ENCODE measurements at places on chromosomes 16 and 17. TPM values are rescaled to one million over a fixed set of nuclear protein-coding genes. Genes with fewer than 3 reads are reported as not detected.

GRCh38 chr16:82699711-82700495 lies 73.1 kb downstream of the CDH13 start:
- no peak for DNase-seq

Gene DBNDD1
- 64.6 TPM for total RNA-seq

- no peak for DNase-seq
Observed at GRCh38 chr16:81843243-81843582, 64.1 kb downstream of the PLCG2 start.

- no peak for DNase-seq
Observed at GRCh38 chr16:84196727-84197394, 5.9 kb downstream of the ADAD2 start.

All from Caco-2 (cell line).